ENCODE measurements at places on chromosomes 2 and 18.

GRCh38 chr2:176834226-176834625 lies 378.4 kb upstream of the HNRNPA3 start:
- DNase-seq: no peak

DNA sequence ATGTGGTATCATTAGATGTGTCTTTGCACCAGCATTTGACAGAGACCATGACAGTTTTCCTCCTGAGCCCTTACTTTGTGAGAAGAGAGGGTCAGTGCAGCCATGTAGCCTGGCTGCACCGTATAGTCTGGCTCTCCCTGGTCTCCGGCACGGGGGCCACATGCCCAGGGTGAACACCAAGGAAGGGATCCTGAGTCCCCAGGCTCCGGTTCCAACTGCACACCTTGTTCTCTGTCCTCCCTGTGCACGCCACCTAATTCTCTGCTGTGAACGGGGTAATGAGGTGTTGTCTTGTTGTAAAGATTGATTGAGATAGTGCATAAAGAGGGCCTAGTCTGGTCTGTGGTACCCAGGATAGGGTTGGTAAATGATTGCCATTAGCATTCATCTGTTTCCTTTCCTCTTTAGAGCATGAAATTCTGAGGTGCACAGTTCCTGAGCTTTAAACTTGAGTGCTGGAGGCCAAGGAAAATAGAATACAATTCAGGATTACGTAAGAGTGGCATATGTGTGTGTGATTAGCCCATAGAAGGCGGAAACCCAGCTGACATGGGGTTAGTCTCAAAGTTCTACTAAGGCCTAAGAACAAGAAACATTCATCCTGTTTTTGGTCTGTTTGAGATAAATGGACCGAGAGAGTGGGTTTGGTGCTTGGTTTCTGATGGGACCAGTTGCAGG lies 55.5 kb downstream of the NCK2 start:
- DNase-seq: no peak

DNA sequence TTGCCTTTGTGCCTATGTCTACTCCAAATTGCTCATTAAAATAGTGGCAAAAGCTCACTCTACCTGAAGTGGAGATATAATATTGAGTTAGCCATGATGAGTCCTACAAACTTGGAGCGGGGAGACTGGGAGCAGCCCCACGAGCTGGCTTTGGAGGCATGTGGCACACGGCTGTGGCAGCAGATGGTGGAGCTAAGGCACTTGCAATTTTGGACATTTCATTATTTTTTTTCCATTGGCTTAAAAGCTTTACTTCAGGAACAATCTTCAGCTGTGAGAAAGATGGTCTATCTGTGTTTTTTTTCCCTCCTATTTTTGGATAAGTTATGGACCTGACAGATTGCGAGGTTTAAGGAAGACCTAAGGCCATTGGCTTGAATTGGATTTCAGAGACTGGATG lies 578.3 kb downstream of the CMPK2 start:
- DNase-seq: no peak

DNA sequence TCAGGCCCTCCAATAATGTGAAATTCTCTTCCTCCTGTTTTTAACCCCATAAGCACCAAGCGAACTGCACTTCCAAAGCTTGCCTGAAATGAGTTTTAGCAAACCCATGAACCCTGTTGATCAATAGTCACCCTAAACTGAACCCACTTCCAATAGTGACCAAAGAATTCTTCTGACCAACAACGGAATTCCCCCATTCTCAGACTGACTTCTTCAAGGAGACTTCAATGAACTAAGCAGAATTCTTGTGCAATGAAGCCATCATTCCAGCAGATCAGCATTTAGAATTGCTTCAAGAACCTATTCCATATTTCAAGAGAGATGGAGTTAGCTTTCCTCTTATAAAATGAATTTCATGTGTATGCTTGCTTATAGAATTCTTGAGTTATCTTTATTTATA lies 176.9 kb upstream of the FN1 start:
- peak; percentile 44 for DNase-seq

DNA sequence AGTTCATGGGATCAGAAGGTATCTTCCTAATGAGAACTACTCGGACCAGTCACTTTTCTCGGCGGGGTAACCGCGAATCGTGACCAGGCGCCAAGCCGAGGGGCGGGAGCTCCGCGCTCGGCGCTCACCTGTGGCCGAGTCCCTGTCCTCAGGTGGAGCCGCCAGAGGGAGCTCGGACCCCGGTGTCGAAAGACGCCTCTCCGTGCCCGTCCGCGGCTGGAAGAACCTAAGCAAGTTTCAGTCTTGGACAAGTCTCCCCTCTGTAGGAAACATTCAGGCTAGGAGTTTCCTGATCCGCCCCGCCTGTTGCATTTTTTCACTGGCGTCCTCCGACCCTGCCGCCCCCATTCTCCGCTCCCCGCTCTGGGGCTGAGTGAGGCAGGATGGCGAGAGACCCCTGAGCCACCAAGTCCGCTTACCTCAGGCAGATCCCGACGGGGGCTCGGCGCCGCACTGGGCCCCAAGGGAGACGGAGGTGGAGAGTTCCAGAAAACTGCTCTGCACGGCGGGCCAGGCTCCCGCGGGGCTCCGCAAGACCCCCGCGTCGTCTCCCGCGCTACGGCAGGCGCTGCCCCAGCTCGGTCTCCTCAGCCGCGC lies 480 bp downstream of the DSEL start:
- DNase-seq: peak; percentile 84

DNA sequence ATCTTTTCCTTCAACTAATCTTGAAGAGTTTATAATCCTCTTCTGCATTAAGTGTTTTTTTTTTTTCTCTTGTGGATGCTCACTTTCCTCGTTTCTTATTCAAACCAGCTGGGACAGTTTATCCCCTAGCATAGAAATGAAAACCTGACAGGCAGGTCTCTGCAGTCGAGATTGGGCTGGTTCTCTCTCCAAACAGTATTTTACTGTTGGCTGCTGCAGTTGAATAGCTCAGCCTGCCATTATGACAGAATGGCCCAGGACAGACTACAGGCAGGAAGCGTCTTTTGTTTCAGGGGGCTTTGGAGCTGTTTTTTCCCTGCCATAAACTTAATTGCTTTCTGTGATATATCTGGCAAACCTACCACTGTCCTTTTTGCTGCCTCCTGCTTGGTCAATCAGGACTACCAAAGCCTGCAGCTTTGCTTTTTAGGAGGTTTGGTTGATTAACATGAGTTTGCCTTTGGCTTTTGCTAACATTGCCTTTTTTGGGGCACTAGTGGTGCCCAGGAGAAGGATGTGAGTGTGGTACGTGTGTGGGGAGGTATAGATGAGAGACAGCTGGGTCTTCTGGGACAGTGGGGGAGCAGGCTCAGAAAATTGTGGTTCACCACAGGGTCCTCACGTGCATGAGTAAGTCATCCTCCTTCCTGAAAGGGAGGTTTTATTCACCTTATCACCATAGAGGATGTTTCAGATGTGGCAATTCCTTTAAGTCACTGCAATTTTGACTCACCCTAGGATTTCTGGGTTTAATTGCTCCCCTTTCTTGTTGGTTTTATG lies 128.7 kb downstream of the LYPD6B start:
- DNase-seq: no peak

GRCh38 chr2:191114403-191114886 lies 36.3 kb downstream of the STAT4 start:
- DNase-seq: no peak

GRCh38 chr18:9757827-9758621 lies 49.9 kb downstream of the RAB31 start:
- DNase-seq: peak; percentile 36

DNA sequence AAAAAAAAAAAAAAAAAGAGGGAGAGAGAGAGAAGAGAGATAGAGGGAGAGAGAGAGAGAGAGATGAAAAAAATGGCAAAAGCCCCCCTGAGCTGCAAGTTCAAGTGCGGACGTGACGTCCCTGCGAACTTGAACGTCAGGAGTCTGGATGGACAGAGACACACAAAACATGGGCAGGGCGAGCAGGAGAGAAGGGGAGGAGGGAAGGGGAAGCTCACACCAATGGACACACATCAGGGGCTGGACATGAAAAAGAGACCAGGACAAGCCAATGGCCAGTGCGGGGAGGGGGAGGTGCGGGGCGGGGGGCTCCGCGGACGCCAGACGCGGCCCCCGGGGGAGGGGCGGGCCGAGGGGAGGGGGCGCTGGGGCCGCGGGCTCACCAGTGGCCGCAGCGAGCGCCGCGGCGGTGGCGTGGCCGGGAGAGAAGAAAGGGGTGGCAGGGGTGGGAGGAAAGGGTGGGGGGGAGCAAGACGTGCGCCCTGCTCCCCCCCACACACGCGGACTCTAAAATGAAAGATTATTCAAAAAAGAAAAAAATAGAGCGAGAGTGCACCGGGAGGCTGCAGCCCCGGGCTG lies at the start of gene BCL11A:
BCL11A (minus strand) TSS at position 160 of the 579 bp plus-strand sequence. CDS start 384 bp downstream, outside the sequence.
- DNase-seq: peak; percentile 72

GRCh38 chr2:236256366-236256985 lies 7.7 kb downstream of the ASB18 start:
- no peak for DNase-seq

DNA sequence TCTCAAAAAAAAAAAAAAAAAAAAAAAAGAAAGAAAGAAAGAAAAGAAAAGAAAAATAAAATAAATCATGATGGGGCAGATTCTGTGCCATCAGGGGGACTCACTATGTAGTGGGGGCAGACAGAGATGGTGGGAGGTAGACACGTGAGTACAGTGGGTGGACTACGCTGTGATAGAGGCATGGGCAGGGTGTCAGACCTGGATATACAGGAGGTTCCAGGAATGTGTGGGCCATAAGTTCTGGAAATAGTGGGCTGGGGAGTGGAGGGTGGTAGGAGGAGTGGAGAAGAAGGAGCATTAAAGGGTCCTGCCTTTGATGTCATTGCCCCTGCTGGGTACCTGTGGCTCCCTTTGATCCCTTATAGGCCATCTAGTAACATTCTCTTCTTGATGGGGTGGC lies 8.8 kb upstream of the WNT6 start:
- no peak for DNase-seq

GRCh38 chr2:173017646-173018420 lies 57.8 kb upstream of the MAP3K20 start:
- DNase-seq: no peak

DNA sequence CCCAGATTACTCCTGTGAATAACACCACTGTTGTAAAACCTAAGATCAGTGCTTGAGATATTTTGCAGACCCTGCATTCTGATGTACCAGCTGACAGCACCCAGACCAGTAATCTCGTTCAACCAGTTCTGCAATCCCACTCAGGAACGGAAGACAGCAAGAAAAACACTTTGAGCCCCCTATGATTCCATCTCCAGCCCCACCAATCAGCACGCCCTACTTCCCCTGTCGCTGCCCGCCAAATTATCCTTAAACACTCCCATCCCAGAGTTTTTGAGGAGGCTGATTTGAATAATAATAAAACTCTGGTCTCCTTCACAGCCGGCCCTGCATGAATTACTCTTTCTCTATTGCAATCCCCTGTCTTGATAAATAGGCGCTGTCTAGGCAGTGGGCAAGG lies 173.9 kb upstream of the CDH2 start:
- DNase-seq: no peak

GRCh38 chr2:102717308-102718018 lies 44.4 kb upstream of the TMEM182 start:
- DNase-seq: no peak

- no peak for DNase-seq
Measured at GRCh38 chr2:33130544-33130943, 183.8 kb downstream of the LTBP1 start.

GRCh38 chr2:71461304-71461671 lies 7.9 kb downstream of the DYSF start:
- no peak for DNase-seq

GRCh38 chr2:69387770-69388481 lies 899 bp upstream of the GFPT1 start:
- no peak for DNase-seq

- no peak for DNase-seq
Measured at GRCh38 chr2:8432706-8433336, 249.0 kb upstream of the ID2 start.

DNA sequence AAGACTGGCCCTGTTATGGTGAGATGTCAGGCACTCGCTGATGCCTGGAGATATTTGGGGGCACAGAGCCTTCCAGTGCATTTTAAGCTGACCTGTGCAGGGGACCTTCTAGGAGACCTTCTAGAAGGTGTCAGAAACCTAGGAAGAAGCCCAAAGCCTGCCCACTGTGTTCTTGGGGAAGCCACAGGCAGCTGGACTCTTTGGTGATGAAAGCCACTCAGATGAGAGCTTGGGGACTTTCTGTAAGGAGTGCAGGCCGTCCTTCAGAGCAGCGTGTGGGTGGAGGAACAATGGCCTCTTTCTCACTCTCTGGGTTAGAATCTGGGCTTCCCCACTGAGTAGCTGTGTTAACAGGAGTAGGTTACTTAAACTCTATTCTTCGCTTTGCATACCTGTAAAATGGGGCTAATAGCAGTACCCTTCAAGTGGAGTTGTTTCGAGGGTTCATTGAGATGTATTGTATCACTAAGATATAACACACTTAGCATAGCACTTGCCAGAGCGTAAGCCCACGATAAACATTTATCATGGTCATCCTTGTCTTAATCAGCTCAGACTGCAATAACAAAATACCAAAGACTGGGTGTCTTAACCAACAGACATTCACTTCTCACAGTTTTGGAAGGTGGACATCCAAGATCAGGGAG lies 322.3 kb upstream of the EPAS1 start:
- no peak for DNase-seq

DNA sequence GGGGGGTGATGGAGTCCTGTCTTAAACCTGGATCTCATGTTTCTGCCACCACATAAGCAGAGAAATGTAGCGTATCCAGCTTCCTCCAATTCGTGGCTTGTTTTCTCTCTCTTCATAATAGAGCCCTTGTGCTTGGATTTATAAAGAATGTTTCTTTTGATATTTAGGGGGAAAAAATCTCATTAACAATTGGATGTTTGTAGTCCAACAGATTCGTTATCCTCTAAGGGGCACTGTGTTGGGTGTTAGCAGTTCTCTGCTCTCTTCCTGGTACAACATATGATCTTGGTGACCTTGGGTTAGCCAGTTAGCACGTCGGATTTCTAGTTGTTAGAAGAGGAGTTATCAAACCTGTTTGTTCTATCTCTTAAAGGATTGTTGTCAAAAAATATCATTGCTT lies 127.8 kb downstream of the FMNL2 start:
- no peak for DNase-seq

GRCh38 chr2:28956415-28956826 lies 24.7 kb upstream of the TOGARAM2 start:
- DNase-seq: peak; percentile 54

GRCh38 chr2:158484892-158485556 lies 28.3 kb downstream of the PKP4 start:
- no peak for DNase-seq

- no peak for DNase-seq
Measured at GRCh38 chr2:16584824-16585540, 80.7 kb downstream of the CYRIA start.

GRCh38 chr2:59684116-59684770 lies 869.2 kb downstream of the BCL11A start:
- no peak for DNase-seq

- no peak for DNase-seq
Measured at GRCh38 chr2:168217920-168218319, 29.5 kb downstream of the STK39 start.

DNA sequence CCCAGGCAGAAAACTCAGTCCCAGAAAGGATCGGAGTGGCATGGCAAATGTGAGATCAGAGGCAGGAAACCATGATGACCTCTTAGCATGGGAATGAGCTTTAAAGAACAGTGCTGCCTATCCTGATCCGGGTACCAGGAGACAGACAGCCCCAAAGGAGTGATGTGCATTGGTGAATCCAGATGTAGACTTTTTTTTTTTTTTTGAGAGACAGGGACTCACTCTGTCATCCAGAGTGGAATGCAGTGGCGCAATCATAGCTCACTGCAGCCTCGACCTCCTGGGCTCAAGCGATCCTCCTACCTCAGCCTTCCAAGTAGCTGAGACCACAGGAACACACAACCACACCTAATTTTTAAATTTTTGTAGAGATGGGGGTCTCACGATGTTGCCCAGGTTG lies 122.7 kb downstream of the VAPA start:
- no peak for DNase-seq

All from ACHN (cell line).